MM.1S (cell line): ENCODE measurements at places on chromosomes 6 and 20.

DNA sequence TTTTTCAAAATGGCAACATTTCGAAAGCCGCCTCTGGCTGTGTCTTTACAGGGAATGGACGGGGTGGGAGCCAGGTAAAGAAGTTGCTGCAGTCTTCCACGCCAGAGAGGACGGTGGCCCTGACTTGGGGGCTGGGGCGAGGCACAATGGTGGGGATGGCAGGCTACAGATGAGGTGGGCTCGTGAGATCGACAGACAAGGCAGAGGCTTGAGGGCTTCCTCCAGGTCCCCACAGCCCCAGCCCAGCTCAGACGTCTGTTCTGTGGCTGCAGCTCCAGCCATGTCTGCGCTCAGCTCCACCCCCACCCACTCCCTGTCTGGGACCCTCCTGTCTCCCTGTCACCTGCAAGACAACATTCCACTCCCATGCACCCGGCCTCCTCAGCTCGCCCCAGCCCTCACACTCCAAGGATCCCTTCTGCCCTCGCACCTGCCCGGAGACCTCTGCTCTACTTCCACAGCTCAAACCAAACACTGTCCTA is 7.4 kb upstream of the C20orf144 start:
- no peak for DNase-seq

GRCh38 chr6:105452924-105453756 is 50.3 kb upstream of the PREP start:
- no peak for DNase-seq

DNA sequence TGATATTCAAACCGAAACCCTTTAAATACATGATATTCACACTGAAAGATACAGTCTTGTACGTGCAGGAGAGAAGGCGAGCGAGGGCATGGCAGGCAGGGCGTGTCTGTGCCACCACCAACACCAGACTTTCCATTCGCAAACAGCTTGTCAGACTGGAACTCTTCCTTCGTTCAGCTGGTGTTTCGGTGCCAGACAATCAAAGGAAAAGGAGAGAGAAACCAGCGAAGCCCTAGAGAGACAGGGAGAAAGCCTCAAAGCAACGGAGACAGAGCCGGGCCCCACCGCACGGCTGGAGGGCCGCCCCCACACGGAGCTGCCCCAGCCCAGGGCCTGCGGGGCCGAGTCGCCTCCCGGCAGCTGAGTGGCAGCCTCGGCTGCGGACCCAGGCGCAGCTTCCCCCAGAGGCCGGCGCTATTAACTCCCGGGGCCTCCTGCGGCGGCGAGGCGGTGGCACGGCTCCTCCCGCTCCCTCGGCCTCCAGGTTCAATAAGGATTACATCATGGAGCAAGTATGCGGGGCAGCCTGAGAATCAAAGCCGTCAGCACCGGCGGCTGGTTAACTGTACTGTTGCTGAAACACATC is 32.1 kb upstream of the NR2E1 start:
- DNase-seq: no peak

GRCh38 chr20:55194947-55195346 is 719.6 kb downstream of the DOK5 start:
- no peak for DNase-seq

DNA sequence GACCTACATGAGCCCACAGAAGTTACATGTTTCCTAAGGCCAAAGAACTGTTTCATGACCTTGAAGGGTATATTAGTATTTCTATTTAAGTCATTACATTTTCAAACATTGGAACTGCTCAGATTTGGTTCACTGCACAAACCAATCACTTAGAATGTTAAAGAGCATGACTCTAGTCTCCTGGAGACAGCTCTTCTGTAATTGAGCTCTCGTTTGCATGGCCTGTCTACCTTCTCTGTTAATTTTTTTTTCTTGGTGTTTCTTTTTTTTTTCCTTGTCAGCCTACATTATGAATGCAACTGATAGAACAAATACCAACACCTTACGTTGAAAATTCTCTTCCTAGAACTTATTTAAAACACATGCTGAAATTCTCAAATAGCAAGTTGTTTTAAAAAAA is 860.2 kb upstream of the MAP3K7 start:
- DNase-seq: no peak

GRCh38 chr6:163708466-163708865 is 293.9 kb downstream of the QKI start:
- DNase-seq: no peak

DNA sequence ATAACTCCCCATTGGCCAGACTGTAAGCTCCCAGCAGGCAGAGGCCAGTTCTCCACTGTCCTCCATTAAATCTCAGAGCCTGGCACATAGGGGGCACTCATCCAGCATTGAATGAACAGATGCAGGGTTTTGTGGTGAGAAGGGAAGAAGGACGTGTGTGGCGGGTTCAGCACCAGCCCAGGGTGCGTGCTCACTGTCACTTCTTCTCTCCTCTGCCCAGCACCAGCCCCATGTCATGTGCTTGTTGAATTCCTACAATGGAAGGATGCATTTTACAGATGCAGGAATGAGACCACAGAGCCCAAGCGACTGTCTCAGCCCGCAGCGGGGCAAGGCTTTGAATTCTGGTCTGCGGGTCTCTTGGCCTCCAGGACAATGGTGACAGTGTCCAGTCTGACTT is 149.9 kb downstream of the CEBPB start:
- no peak for DNase-seq

DNA sequence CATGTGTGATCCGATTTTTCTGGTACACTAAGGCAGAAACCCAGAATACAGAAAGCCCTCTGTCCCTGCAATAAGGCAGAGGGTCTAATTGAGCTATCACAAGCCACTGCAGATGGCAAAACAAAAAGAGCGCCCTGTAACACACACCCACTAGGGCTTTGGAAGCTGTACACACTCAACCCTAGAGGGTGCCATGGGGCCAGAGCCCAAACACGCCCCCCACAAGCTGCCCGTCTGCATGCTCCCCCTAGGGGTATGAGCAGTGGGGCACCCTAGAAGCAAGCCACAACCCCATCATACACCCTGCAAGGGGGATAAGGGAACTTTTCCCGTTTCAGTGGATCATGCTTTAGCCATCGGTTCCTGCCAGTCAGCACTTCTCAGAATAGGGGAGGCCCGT is 62.2 kb upstream of the PDE10A start:
- DNase-seq: no peak

DNA sequence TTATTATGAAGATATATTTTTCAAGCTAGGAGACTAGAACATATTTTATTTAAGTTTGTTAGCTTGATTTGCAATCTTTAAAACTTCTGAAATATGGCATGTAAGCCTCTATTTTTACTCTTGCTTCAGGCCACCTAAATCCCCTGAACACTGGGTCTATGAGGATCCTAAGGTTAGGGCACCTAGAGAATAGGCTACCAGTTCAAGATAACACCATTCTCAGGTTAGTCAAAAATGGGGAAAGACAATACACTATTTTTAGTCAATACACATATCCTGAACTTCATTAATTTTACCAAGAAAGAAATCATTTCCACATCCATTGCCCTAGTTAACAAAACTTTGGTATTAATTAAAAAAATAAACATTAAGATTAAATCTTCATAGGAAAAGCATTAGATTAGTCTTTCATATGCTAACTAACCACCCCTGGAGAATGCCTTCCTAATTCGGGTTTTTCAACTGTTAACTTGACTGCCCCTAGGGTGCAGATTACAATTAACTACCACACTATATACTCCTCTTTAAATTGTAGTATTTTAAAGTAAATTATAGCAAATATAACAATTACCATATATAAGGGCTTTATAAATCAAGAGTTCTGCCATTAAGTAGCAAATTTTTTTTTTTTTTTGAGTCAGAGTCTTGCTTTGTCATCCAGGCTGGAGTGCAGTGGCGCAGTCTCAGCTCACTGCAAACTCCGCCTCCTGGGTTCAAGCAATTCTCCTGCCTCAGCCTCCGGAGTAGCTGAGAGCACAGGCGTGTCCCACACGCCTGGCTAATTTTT is 6.7 kb upstream of the HSF2 start:
- DNase-seq: no peak

- no peak for DNase-seq
Measured at GRCh38 chr6:162543221-162543620, 184.3 kb downstream of the PRKN start.

- no peak for DNase-seq
Measured at GRCh38 chr20:53599910-53600632, 6.4 kb upstream of the ZNF217 start.

- DNase-seq: no peak
Measured at GRCh38 chr20:21182832-21183563, 57.1 kb downstream of the KIZ start.

DNA sequence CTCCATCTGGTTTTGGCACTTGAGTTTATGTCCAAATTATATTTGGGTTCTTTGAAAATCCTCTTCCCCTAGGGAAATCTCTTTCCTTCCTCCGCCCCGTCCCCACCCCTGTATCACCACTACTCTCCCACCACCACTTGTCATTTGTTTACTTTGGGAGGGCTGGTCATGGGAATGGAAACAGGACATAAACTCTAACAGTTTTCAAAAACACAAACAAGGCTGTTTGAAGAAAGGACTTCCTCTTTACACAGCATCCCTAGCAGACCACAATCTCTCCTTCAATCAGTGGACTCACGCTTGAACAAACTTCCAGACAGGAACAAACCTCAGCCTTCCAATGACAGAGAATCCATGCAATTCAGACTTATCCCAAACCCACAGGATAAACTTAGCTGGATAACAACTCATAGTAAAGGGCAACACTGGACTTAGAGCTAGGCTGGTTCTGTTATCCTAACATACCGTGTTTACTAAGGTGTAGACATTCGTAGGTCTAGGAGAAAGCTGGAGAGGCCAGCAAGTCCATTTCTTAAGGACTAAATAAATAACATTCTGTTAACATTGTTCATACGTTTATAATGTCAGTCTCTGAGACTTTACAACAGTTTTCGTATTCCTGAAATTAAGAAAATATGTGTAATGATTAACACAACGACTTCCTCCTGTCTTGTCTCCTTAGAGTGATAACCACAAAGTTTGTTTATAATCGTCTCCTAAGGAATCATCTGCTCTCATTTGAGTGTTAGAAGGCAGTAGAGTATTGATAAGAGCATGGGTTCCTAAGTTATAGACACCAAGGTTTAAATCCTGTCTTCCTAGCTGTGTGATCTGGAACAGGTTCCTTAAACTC is 44.1 kb upstream of the CTAGE9 start:
- DNase-seq: no peak

- no peak for DNase-seq
Measured at GRCh38 chr6:89680551-89680950, 42.0 kb upstream of the LYRM2 start.

GRCh38 chr6:79111549-79111948 is 33.5 kb upstream of the PHIP start:
- DNase-seq: no peak
